ENCODE measurements at places on chromosomes 12 and 14.

GRCh38 chr14:98960617-98961013, 311.4 kb downstream of the BCL11B start:
- DNase-seq, result no peak

GRCh38 chr14:46571970-46572369, 79.6 kb downstream of the RPL10L start:
- no peak for DNase-seq

DNA sequence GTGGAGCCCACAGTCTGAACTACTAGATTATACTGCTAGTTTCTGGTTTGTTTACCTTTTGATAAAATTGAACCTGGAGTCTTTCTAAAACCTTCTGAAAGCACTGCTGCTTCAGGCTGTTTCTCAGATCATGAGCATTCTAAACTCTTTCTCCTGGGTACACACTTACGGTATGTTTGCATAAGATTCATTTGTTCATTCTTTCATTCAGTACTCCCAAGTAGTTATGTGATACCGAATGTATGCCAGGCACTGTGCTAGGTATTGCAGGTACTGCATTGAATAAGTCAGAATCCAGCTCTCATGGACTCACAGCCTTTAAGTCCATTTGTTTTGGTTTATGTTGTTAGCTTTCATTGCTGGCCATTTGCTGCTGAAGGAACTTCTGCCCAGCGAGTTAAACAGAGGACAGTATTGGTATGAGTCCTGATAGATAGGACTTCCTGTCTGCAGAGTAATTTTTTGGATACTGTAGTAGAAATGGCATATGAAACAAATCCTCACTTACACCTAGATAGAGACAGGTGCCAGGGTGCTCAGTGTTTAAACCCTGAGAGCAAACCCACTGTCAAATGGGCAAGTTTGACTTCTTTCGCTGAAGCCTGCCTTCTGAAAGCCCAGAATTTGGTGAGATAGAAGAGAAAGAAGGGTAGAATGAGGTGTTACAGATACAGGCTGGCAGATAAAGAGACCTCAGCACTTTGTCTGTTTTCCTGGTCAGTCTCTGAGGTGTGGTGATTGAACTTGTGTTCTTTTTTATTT, 2.1 kb downstream of the SUSD6 start:
- no peak for DNase-seq

- no peak for DNase-seq
Observed at GRCh38 chr12:27595231-27595642, 71.2 kb downstream of the PPFIBP1 start.

GRCh38 chr12:24270965-24271364, 321.5 kb upstream of the SOX5 start:
- DNase-seq, result no peak

- DNase-seq, result no peak
Observed at GRCh38 chr14:92581966-92582566, 68.5 kb downstream of the RIN3 start.

DNA sequence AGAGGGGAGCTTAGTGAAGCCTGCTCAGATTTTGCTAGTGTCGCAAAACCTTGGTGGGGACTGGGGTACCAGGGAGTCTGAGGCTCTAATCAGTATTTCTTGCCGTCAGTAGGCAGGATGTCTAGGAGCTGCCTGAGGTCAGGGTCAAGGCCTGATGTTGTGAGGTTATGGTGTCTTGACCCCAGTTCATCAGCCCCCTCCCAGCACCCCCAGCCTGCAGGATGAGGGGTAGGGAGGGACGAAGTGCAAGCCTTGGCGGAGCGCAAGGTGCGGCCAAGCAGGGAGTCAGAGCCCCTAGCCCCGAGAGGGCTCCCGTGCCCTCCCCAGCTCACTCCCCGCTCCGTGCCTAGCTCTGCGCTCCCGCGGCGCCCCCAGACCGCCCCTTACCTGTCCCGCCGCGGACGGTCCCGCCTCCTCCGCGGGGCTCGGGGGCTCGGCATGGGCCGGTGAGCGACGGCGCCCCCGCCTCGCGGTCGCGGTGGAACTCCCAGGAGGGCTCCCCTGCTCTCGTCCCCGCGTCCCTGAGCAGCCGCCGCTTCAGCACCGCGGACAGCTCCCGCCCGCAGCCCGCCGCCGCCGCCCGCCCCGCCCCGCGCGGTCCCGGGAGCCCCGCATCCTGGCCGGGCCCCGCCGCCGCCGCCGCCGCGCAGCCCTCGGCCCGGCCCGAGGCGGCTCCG, 347 bp downstream of the SYNDIG1L start:
- peak; percentile 27 for DNase-seq
